Hematopoietic multipotent progenitor cell treated with erythropoietin and hydrocortisone succinate and interleukin-3 and kit ligand, for 8 days (in vitro differentiated cells): ENCODE measurements at places on chromosomes 3 and 15.

GRCh38 chr3:54830658-54831057 is 97.2 kb downstream of the LRTM1 start:
- peak; percentile 56 for DNase-seq

- peak; percentile 4 for DNase-seq
Observed at GRCh38 chr3:40718681-40719080, 193.9 kb downstream of the ZNF621 start.

- peak; percentile 58 for DNase-seq
Observed at GRCh38 chr3:72818092-72818773, 30.0 kb downstream of the SHQ1 start.

- no peak for DNase-seq
Observed at GRCh38 chr3:120440001-120440703, 10.6 kb downstream of the FSTL1 start.

DNA sequence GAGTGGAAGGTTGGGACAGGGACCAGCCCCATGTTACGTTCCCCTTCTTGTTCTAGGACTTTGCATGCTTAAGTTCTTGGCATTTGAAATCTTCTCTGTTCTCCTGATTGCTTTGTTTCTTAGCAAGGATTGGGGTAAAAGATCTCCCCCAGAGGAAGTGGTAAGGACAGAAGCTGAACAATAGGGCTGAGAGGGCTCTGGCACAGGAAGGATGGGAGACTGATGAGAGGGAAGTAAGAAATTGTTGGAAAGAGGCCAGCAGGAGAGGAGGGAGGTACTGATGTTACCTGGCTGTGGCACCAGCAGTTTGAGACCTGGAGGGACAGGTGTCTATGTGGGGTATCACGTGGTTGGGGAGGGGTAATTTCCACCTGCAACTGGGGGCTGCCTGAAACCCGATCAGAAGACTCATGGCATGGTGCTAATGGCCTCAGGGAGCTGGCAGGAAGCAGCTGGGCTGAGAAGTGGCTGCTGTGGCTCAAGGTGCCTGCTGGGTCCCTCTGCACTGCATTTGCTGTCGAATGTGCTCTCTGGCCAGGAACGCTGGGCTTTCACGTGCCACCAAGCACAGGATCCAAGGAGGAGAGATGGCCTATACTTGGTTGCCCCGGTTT is 108.4 kb downstream of the LSM3 start:
- no peak for DNase-seq

GRCh38 chr3:98530676-98531075 is 1.1 kb upstream of the GPR15 start:
- DNase-seq, result no peak

GRCh38 chr3:45631486-45631885 is 36.9 kb downstream of the LIMD1 start:
- DNase-seq, result peak; percentile 91

DNA sequence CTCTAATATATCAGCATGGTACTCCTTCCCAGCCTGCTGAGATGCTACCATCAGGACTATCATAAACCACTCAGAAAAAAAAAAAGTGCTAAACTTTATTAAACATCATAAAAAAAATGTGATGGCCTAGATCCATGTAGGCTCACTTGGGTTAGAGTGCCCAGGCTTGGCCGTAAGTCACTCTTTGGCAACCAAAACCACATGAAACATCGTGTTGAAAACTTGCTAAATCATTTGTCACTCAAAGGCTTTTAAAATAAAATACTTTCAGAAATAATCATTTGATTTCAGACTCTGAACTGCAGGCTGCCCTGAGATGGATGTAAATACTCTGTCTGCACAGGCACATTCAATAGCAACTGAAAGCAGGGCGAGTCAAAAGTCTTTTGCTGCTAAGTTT is 78.4 kb upstream of the WNT5A start:
- no peak for DNase-seq

DNA sequence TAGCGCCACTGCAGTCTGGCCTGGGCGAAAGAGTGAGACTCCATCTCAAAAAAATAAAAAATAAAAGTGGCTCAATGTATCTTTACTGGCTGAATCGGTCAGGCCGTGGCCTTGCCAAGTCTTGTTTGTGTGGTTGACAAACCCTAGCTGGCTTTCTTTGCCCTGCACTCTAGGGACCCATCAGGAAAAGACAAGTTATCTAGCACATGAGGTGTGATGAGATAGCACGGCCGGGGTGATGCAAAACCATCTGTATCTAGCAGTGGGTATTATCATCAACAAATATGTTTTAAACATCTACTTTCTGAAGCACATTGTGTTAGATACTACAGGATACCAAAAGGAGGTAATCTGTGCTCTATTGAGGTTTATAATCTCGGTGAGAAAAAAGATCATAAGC is 3.9 kb upstream of the DPP8 start:
- DNase-seq, result peak; percentile 78

DNA sequence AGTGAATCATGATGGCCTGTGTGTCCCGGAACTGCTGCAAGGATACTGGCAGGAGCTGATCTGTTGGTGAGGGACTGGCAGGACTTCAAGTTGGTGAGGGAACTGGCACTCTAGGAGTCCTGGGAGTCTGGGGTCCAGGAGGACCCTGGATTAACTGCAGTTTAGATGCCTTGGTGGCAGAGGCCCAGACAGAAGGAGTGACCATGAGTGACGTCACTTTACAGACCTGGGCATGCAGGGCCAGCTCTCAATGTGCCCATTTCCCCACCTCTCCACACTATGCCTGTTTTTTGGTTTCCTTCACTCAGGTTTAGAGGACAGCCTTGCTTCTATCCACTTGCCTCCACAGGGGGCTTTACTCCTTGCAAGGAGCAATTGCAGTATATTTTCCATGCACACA is 154.1 kb downstream of the EPHB1 start:
- no peak for DNase-seq

GRCh38 chr3:97658668-97659285 is 105.8 kb upstream of the ARL6 start:
- peak; percentile 20 for DNase-seq

DNA sequence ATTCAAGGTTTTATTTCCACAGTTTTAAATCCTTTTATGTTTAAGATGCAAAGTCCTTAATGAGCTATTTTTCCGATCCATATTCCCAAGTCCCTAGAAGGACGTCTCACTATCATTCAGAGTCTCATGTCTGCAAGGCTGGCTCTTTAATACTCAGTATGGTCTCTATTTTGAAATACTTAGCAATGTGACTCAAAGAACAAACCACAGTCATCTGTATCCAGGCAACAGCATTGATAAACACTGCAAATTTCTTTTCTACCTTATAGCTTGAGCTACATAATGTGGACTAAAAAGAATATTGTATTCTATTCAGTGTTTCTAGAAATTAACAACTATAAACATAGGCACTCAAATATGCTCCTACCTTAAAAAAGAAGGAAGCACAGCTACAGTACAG is 588.3 kb upstream of the NAALADL2 start:
- DNase-seq, result no peak

GRCh38 chr3:109089265-109089664 is 28.7 kb downstream of the MORC1 start:
- DNase-seq, result no peak

- no peak for DNase-seq
Observed at GRCh38 chr3:51698209-51698608, 8.7 kb upstream of the GRM2 start.

- no peak for DNase-seq
Observed at GRCh38 chr15:25734680-25735355, 128.3 kb downstream of the ATP10A start.

GRCh38 chr3:168801794-168802193 is 706.1 kb upstream of the GOLIM4 start:
- DNase-seq, result no peak

GRCh38 chr3:171841620-171842000 is 1.5 kb upstream of the TMEM212 start:
- peak; percentile 23 for DNase-seq

DNA sequence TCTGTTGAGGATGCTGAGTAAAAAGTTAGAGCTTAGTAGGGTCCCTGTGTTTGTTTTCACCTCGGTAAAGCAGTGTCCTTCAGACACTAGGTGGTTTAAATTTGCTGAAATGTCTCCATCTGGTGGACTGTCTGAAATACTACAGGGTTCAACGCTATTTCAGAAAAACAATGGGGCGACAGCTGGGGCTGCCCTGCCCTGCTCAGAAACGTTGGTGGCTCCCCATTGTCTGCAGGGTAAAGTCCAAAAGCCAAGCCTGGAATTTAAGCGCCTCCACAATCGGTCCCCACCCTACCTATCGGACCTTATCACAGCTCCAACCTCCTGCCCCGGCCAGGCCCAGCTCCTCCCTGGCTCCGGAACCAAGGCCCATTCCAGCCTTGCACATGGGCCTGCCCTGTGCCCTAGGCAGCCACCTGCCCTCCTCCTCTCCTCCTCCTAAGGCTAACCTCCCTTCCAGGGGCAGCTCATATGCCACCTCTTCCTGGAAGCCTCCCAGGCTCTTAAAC is 4.3 kb upstream of the TSEN2 start:
- DNase-seq, result peak; percentile 64

GRCh38 chr3:43178891-43179366 is 73.0 kb upstream of the POMGNT2 start:
- no peak for DNase-seq

DNA sequence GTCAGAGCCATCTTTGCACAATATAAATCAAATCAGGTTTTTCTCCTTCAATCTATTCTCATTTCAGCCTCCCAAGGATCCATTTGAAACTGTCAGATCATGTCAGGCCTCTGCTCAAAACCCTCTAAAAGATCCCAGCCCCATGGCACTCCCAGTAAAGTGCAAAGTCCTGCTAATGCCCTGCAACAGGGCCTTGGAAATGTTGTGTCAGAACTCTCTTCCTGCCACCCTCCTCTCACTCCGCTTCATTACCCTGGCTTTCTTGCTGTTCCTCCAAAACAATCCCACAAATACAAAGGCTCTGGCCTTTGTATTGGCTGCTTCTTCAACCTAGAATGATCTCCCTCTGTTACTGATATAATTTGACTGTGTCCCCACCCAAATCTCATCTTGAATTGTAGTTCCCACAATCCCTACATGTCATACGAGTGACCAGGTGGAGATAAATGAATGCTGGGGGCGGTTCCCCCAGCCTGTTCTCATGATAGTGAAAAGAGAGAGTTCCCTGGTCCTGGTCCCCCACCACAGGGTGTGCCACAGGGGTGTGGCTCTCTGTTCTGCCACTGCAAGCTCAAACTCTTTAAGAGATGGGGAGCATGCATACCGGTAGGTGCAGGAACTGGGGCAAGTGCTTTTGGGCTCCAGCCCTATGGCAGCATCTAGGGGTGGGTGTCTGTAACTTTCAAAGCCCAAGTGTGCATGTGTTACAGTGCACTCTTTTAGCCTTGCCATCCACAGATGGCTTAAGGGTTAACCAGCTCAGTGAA is 22.9 kb upstream of the TRA2B start:
- DNase-seq, result peak; percentile 88

DNA sequence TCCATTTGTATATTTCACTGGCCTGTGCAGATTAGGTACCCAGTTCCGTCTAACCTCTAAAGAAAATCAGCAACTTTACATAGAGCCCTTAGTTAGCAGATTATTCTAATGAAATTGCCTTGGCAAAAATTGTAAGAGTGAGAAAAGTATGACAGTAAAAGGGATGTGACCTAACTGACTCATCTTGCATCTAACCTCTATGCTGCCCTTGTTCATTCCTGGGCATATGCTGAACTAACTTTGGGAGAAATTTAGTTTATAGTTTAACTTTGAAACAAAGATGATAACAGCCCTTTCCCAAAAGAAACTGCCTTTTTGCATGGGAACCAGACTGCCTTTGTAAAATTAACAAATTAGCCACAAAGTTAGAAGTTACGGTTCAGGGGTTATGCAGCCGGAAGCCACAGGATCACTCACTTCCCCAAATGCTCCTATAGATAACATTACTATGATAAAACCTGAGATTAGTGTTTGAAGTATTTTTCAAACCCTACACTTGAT is 839.8 kb upstream of the ALCAM start:
- DNase-seq, result no peak

DNA sequence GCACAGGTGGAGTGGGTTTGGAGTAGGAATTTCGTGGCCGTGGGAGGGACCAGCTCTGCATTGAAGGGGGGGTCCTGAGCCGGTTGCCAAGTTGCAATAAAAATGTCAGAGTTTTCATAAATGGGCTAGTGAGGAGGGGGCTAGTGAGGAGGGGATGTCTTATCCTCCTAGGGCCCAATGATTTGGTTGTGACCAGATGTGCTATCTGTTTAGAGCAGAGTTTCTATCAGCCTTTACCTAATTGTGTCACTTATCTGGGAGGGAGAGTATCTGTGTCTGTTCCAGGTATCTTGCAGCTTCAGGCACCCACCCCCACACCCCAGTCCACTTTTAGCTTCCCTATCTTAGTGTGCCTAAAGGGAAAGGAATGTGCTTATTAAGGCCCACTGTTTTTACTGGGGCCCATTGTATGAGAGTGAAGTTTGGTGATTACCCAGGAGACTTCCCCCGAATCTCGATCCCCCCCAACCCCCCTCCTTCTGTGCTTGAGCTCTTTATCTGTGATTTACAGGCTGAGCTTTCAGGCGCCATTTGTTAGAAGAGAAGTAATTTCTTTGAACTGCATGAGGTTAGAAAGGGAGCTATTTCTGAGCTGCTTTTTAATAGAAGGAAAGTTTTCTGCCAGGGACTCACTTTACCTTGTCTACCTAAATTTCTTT is 42.6 kb downstream of the PPCDC start:
- DNase-seq, result peak; percentile 83

DNA sequence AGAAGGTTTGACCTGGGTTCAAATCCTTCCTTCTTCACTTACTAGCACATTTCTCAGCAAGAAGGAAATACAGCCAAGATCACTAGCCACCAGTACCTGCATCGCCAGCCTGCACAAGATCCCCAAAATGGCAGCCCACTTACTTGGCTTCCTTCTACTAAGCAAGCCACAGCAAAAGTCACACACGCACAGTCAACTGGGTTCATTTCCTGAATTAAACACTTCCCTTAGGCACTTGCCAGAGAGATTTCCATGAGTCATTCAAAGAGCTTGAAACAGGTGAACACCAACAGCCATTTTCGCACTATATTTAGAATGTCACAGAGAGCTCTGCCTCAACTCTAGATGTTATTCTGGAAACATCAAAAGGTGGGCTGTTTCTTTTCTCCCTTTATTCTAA is 42.6 kb downstream of the MGLL start:
- DNase-seq, result no peak

DNA sequence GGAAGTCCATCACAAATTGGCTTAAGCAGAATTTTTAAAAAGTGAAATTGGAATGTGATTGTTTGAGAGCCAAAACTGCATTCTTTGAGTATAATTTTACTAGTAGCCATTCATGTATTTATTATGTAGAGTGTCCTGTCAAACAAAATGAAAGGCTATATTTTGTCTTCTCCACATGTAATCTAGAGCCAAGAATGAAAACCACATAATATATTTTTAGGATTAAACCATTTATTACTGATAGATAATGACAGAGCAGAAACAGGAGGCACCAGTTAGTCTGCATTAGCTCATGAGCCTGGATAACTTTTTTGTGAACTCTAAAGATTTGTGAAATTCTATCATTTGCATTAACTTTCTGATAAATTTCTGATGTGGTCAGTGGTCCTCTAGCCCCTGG is 130.2 kb downstream of the FILIP1L start:
- no peak for DNase-seq

DNA sequence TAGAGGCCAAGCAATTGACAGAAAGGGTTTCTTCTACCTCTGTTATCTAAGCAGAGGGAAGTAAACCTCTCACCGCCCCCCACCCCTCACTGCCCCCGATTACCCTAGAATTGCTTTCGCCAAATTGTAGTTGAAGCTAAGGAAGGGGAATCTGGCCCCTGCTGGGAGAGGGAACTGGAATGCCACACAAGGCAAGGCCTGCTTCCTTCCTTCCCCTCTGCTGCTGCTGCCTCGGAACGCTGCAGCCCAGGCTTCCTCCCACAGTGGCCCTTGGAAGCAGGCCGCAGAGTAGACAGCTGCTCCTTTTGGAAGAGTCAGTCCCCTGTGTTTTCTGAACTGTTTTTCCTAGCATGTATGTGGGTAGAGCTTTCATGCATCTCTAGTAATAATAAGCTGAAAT is 21.6 kb downstream of the RLBP1 start:
- DNase-seq, result no peak
